RWPE2 (cell line): ENCODE measurements at places on chromosomes 2 and 18.
A peak's percentile ranks its signal among the peaks of the same experiment; 100 is the strongest.

- no peak overlapping the region for H3K4me3 ChIP-seq
- H3K27me3 ChIP-seq, result no peaks in the 10 kb centered on the region
- H3K27ac ChIP-seq, result no peak overlapping the region
- no peaks in the 10 kb centered on the region for H3K36me3 ChIP-seq
Observed at GRCh38 chr2:240759459-240759858, 60.6 kb downstream of the KIF1A start.

DNA sequence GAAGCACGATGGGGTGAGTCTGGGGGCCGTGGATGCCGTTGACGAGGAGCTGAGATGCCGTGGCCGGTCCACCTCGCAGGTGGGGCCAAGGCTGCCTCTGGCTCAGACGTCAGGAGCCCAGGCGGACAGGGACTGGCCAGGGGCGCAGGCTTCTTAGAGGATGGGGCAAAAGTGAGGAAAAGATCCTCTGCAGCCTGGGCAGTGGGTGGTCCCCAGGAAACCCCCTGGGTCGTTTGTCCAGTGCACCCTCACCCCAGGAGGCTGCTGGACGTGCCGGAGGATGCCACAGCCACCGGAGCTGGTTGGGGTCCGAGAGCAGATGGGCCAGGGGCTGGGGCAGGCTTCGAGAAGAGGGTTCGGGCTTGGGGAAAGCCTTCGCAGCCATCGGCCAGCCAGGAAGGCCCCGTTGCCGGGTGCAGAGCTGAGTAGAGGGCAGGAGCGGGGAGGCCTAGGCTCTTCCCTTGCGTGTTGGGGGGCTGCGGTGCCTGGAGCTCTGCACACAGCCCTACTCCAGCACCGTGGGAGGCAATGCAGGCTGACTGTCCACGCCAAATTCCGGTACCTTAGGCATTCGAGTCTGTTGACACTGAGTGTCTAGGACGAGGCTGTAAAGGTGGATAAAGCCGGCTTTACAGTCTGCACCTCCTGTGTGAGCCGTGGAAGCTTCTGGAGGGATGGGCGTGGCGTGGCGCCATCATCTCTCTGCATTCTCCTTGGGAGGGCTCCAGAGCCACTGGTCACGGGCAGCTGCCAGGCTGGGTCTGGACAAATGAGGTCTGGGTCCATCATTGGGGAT is 18.8 kb downstream of the GPC1 start:
- peaks cover 9% of the 10 kb centered on the region for H3K36me3 ChIP-seq
- H3K4me3 ChIP-seq, result peak overlapping the region; percentile 28
- H3K4me1 ChIP-seq, result peaks cover 58% of the 10 kb centered on the region
- no peaks in the 10 kb centered on the region for H3K27me3 ChIP-seq
- DNase-seq, result no peak

GRCh38 chr2:161250864-161251436 is 57.3 kb upstream of the PSMD14 start:
- no peak overlapping the region for H3K4me3 ChIP-seq
- no peak for DNase-seq
- peaks cover 4% of the 10 kb centered on the region; the same call in 1 of the 2 replicates for H3K36me3 ChIP-seq
- no peaks in the 10 kb centered on the region for H3K27me3 ChIP-seq
- peaks cover 2% of the 10 kb centered on the region for H3K4me1 ChIP-seq
- no peak overlapping the region for H3K27ac ChIP-seq

GRCh38 chr2:7191932-7192331 is 274.7 kb downstream of the RNF144A start:
- no peaks in the 10 kb centered on the region for H3K27me3 ChIP-seq
- no peak for DNase-seq
- peak overlapping the region; percentile 44 for H3K27ac ChIP-seq
- H3K4me3 ChIP-seq, result no peak overlapping the region
- H3K36me3 ChIP-seq, result no peaks in the 10 kb centered on the region

- H3K27ac ChIP-seq, result no peak overlapping the region
- peaks cover 3% of the 10 kb centered on the region for H3K27me3 ChIP-seq
- DNase-seq, result no peak
- H3K4me1 ChIP-seq, result no peaks in the 10 kb centered on the region
- H3K36me3 ChIP-seq, result no peaks in the 10 kb centered on the region
Observed at GRCh38 chr18:37674570-37674969, 109.0 kb upstream of the CELF4 start.

DNA sequence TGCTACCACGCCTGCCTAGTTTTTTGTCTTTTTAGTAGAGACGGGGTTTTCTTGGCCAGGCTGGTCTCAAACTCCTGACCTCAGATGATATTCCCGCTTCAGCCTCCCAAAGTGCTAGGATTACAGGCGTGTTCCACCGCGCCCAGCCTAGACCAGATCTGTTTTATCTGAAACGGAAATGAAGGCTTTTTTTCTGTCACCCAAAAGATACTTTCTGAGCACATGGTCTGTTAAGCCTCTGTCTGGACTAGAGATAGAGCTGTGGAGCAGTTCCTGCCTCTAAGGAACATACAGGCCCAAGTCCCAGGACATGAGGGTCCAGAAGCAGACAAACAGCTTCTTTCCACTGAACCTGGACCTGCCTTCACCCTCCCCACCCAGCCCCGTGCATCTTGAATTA is 43.6 kb upstream of the PTMA start:
- no peak for DNase-seq
- H3K4me3 ChIP-seq, result no peak overlapping the region

GRCh38 chr2:142112757-142113221 is 18.0 kb downstream of the LRP1B start:
- H3K36me3 ChIP-seq, result no peaks in the 10 kb centered on the region
- H3K27me3 ChIP-seq, result no peaks in the 10 kb centered on the region
- no peak overlapping the region for H3K4me3 ChIP-seq
- no peak overlapping the region for H3K27ac ChIP-seq
- DNase-seq, result no peak

GRCh38 chr2:47221039-47221438 is 65.9 kb upstream of the STPG4 start:
- H3K4me3 ChIP-seq, result no peak overlapping the region
- no peaks in the 10 kb centered on the region for H3K27me3 ChIP-seq
- DNase-seq, result no peak
- H3K36me3 ChIP-seq, result no peaks in the 10 kb centered on the region
- H3K27ac ChIP-seq, result no peak overlapping the region
